ENCODE measurements at places on chromosomes 1 and 21. TPM values are rescaled to one million over a fixed set of nuclear protein-coding genes. Genes with fewer than 3 reads are reported as not detected.

Gene ERG
- 50.8 TPM for total RNA-seq

Gene INSRR
- total RNA-seq, result not detected

Gene ALX3
- not detected for total RNA-seq

Gene RNF207
- 2.4 TPM for total RNA-seq

Gene VPS72
- total RNA-seq, result 40.5 TPM

Gene RGS1
- not detected for total RNA-seq

Gene OR6K3
- total RNA-seq, result not detected

Gene CFAP107
- not detected for total RNA-seq

Gene CRYAA
- total RNA-seq, result not detected

Gene DNAJC28
- 0.99 TPM for total RNA-seq

Gene APOBEC4
- not detected for total RNA-seq

Gene FCRL5
- not detected for total RNA-seq

Measured in lung microvascular endothelial cell (primary cell).